Stomach (tissue), 19 donors: ENCODE measurements at places on chromosomes 1 and 21. TPM values are rescaled to one million over a fixed set of nuclear protein-coding genes. Genes with fewer than 3 reads are reported as not detected.

The CPTP gene
- 53.6 TPM for total RNA-seq

The CFHR4 gene
- not detected for total RNA-seq

DNA sequence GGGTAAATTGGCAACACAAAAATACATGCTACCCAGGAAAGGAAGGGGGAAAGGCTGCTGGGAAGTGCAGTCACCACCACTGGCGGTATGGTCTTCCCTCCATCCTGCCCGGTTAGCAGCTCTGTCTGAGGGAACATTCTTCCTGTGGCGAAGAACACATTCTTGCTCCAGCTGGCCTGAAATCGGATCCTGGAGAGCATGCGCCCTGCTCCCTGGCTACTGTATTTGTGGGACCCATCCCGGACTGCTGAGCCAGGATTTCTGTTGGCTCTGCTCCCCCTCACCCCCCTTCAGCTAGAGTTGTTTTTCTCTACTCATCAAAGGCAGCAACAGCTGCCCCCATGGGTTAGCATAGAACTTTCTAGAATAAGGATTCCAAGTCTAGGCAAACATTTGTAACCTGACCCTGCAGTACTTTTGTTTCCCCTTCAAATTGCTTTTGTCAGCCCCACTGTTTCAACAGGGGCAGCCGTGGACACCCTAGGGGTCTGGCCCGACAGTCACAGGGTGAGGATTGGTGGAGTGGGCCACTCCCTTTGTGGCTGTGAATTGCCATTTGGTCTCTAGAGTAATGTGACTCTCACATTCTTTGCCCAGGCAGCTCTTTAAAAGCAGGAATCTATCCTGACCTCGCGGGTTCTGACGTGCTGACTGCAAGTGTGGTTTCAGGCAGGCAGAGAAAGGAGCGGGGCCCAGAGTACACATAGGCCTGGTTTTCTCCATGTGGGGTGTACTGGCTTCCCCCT is 157.7 kb downstream of the TOMM20 start:
- H3K4me1 ChIP-seq: peaks cover 69% of the 10 kb centered on the region
- no peaks in the 10 kb centered on the region for H3K27me3 ChIP-seq
- no peak overlapping the region for H3K4me3 ChIP-seq
- DNase-seq: peak; percentile 50
- no peaks in the 10 kb centered on the region for H3K36me3 ChIP-seq
- peak overlapping the region; percentile 89 for H3K27ac ChIP-seq

DNA sequence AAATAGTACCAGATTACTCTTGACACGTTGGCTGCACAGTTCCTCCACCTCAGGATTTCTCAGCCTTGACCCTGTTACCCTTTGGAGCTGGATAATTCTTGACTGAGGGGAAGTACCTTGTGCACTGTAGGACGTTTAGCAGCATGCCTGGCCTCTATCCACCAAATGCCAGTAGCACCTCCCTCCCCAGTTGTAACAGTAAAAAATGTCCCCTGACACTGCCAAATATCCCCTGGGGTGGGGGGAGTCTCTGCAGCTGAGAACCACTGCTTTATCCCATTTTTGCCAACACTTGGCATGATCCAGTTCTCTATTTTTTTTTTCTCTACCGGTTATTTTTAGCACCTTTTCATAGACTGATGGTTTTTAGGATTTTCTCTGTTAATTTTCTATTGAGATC is 34.0 kb downstream of the C1orf198 start:
- H3K36me3 ChIP-seq: peaks cover 13% of the 10 kb centered on the region
- H3K4me1 ChIP-seq: peaks cover 11% of the 10 kb centered on the region
- no peak for DNase-seq
- H3K27ac ChIP-seq: no peak overlapping the region
- no peaks in the 10 kb centered on the region for H3K27me3 ChIP-seq
- H3K4me3 ChIP-seq: no peak overlapping the region

GRCh38 chr1:23624440-23624839 is 65.1 kb upstream of the ID3 start:
- H3K27ac ChIP-seq: no peak overlapping the region
- DNase-seq: no peak
- no peaks in the 10 kb centered on the region for H3K4me1 ChIP-seq

The CD1B gene
- total RNA-seq: not detected

The KRTAP19-1 gene
- not detected for total RNA-seq

The KPRP gene
- not detected for total RNA-seq

The FCRLB gene
- 3.8 TPM for total RNA-seq

The GNAI3 gene
- total RNA-seq: 12.7 TPM

DNA sequence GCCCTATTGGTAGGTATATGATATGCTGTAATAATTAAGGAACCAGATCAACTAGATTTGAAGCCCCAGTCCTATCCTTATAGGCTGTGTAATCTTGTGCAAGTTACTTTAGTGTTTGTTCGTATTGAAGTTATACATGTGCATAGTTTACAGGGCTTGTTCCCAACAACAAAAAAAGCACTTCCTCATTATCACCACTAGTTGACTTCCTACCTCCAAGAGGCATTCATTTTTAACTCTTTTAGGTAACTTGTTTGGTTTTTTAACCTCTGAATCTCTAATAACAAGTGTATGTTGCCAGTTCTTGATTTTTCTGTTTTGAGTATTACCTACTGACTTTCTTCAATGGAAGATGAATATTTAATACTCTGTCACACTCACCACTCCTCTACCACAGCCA is 71.9 kb downstream of the ST3GAL3 start:
- no peaks in the 10 kb centered on the region for H3K27me3 ChIP-seq
- no peaks in the 10 kb centered on the region for H3K36me3 ChIP-seq
- no peak for DNase-seq

The ERICH3 gene
- not detected for total RNA-seq

DNA sequence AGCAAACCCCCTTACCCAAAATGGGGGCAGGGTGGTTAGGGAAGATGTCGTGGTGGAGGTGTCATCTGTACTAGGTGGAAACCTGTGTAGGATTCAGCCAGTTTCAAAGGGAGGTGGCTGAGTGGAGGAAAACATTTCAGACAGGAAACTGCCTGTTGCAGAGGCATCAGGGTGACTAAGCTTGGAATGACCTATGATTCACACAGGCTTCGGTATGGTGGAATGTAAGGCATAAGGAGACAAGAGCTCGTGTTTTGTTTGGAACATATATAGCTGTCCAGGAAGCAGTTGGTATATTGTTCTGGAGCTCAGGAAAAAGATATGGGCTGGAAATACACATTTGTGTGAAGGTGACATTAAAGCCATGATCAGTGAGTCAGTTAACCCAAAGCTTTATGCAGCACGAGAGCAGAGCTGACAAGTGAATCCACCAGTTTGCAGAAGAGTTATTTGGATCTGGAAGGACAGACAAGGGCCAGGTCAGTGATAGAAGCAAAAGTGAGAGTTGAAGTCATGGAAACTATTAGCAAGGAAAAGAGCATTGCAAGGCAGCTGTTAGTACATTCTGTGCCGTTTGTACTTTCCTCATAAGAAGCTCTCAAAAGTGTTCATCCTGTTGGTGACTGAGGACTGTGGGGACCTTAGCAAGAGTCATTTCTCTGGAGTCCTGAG is 12.2 kb downstream of the UTP25 start:
- H3K27ac ChIP-seq: peak overlapping the region; percentile 67
- DNase-seq: peak; percentile 23
- H3K27me3 ChIP-seq: no peaks in the 10 kb centered on the region
- no peaks in the 10 kb centered on the region for H3K4me1 ChIP-seq
- H3K4me3 ChIP-seq: no peak overlapping the region

GRCh38 chr1:205716371-205717132 is 33.4 kb downstream of the NUCKS1 start:
- peaks cover 67% of the 10 kb centered on the region for H3K36me3 ChIP-seq
- no peaks in the 10 kb centered on the region for H3K27me3 ChIP-seq
- no peak for DNase-seq
- peaks cover 6% of the 10 kb centered on the region for H3K4me1 ChIP-seq
- H3K27ac ChIP-seq: no peak overlapping the region
- no peak overlapping the region for H3K4me3 ChIP-seq

GRCh38 chr1:87799451-87799850 is 470.8 kb downstream of the LMO4 start:
- no peak overlapping the region for H3K4me3 ChIP-seq
- no peak for DNase-seq
- no peaks in the 10 kb centered on the region for H3K27me3 ChIP-seq
- H3K27ac ChIP-seq: no peak overlapping the region
- H3K4me1 ChIP-seq: peaks cover 36% of the 10 kb centered on the region

The RUNX1 gene
- total RNA-seq: 32.9 TPM

GRCh38 chr21:35922618-35923017 is 137.7 kb downstream of the SETD4 start:
- DNase-seq: no peak
- H3K36me3 ChIP-seq: no peaks in the 10 kb centered on the region
- no peak overlapping the region for H3K27ac ChIP-seq
- H3K4me1 ChIP-seq: no peaks in the 10 kb centered on the region
- no peaks in the 10 kb centered on the region for H3K27me3 ChIP-seq
- H3K4me3 ChIP-seq: no peak overlapping the region

DNA sequence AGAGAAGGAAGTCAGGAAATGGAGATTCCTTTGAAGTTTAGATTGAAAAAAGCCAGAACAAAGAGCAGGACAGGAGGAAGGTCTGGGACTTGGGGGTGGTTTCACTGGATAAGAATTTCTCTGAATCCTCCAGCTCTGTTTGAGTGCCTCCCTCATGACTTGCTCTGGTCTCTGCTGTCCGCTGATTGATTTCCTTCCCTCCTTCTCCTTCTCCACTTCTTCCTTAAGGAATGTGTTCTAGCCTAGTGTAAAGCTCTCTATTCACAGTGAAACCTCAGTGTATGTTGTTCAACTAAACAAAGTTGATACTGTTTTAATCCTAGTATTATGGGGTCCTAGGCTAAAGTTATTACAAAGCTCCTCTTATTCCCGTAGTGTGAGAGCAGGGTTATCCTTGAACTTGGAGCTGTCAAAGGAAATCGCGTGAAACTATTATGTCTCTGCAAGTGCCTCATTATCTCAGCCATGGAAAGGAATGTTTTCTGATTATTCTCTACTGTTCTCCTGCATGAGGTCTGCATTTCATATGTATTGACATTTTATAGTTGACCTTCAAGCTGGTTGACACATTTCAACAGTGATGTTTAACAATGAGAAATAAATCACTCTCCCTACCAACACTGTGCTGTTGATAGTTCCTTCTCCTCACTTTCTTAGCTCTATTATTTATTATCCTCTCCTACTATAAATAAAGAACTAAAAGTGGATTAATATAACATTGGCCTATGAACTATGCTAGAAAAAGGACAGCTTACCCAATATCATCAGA is 82.7 kb upstream of the KCTD3 start:
- no peaks in the 10 kb centered on the region for H3K4me1 ChIP-seq
- H3K27me3 ChIP-seq: no peaks in the 10 kb centered on the region
- H3K27ac ChIP-seq: no peak overlapping the region
- no peak overlapping the region for H3K4me3 ChIP-seq
- no peak for DNase-seq
